ENCODE measurements at places on chromosomes 4 and X.

DNA sequence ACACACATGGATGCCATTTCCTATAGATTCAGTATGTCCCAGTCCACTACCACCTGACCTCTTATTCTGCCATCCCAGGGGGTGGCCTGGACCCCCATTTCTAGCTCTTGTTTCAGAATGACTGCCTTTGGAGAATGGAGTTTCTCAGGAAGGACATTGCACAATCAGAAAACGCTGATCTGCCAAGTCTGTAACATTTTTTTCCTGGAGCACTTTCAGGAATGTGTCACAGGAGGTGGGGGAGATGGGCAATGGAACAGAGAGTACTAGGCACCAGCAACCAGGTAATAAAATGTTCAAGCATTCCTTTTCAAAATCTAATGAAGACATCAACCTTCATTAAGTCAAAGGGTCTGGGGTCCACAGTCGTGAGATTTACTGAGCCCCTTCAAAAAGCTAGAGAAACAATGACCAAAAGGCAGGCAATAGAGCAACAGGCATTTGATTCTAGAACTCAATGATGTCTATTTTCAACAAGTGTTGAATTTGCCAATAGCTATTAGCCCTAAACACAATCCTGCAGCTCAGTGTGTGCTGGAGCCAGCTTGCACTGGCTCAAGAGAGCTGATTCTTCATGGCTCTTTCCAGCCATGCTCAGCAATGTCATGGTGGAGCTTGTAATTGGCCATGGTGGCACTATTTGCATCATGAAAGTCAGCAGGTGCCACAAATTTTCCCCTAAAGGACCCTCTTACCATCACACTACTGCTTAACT lies 87.1 kb downstream of the KDR start:
- DNase-seq: no peak

- no peak for DNase-seq
These were observed 784 bp downstream of the MAP7D3 start for GRCh38 chrX:136250191-136251040.

- DNase-seq: no peak
These were observed 56.6 kb upstream of the BCOR start for GRCh38 chrX:40154250-40154852.

- no peak for DNase-seq
These were observed 192.1 kb downstream of the PRR32 start for GRCh38 chrX:127011629-127012028.

GRCh38 chr4:137238456-137239162 lies 293.7 kb downstream of the PCDH18 start:
- no peak for DNase-seq

DNA sequence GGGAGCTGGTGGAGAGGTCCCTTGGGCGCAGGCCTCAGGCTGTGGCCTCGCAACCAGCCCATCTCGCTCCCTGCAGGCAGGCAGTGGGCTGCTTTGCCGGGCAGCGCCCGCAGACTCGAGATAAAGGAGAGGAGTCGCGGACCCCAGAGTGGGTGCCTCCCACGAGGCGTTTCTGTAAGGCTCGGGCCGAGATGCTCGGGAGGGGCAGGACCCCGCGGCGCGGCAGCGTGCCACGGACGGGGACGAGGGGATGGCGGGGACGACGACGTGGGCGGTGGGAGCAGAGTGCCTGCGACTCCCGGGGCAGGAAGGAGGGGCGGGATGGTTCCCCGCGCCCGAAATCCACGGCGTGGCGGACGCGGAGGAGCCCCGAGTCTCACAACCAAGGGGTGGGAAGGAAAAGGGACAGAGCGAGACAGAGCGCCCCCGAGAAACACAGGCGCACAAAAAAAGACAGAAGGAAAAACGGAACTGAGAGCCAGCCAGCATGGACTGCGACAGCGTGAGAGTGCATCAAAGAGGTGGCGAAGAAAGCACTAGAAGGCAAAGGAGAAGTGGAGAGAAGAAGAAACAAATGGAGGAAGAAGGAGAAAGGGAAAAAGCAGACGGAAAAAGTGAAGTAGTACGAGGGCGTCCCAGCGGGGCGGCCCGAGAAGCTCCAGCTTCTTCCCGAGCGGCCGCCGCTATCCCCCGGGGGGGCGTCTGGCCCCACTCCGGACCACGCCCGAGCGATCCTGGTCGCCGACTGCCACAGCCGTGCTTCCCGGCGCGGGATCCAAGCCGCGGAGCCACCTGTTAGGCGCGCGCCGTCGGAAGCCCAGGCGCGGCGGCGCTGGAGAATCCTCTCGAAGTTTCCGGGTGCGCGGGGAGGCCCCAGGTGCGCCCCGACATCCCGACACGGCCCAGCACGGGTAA lies 1.5 kb downstream of the BEND4 start:
- DNase-seq: no peak

DNA sequence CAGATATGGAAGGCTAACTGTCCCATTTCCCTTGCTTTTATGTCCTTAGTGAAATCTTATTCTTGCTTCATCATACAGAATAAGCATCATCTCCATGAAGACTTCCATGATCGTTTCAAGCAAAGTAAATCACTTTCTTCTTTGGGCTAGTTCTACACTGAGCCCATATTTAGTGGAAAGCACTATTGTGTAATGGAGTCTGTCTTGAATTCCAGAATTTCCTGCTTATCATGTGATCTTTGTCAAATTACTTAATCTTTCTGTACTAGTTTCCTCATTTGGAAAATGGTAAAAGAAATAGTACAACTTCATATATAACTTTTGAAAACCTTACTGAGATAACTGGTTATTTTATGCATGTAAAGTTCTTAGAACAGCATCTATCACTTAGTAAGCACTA lies 7.6 kb downstream of the ANAPC10 start:
- no peak for DNase-seq

Measured in stimulated activated naive CD4-positive, alpha-beta T cell (primary cell).